Activated effector memory CD4-positive, alpha-beta T cell treated with anti-CD3 and anti-CD28 coated beads, Interleukin-2, amount 50 U/mL, for 16 hours (primary cell): ENCODE measurements at places on chromosomes 13 and 19.
A peak's percentile ranks its signal among the peaks of the same experiment; 100 is the strongest.

- DNase-seq: no peak
Observed at GRCh38 chr19:3357992-3358688, 8.2 kb upstream of the NFIC start.

DNA sequence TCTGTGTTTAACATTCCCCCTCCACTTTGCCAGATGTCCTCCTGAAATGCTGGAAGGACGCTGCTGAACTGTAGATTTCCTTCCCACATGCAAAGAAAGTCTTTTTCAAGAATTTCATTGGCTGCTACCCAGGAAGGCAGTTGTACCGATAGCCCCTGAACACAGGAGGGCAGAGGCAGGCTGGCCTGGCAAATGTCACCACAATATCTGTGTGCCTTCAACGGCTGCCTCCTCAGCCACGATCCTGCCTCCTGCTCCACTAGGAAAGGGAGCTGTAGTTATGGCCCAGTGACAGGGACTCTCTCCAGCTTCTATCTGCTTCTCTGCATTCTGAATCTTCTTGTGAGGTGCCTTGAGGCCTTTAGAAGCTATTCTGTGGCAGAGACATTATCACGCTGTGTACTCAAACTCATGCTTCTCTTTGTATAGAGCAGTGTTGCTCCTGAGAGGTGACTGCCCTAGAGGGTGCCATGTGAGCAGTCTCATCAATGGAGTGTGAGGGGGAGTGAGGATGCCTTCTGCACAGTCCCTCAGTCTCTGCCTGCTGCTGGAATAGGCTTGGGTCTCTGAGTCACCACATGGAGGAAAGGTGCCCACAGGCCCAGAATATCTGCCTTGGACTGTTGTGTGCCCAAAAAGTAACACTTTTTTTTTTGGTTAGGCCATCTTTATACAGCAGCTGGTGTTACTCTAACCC, 279.8 kb downstream of the DNAJC15 start:
- DNase-seq: no peak

GRCh38 chr13:36753176-36753575, 65.8 kb upstream of the RFXAP start:
- no peak for DNase-seq

DNA sequence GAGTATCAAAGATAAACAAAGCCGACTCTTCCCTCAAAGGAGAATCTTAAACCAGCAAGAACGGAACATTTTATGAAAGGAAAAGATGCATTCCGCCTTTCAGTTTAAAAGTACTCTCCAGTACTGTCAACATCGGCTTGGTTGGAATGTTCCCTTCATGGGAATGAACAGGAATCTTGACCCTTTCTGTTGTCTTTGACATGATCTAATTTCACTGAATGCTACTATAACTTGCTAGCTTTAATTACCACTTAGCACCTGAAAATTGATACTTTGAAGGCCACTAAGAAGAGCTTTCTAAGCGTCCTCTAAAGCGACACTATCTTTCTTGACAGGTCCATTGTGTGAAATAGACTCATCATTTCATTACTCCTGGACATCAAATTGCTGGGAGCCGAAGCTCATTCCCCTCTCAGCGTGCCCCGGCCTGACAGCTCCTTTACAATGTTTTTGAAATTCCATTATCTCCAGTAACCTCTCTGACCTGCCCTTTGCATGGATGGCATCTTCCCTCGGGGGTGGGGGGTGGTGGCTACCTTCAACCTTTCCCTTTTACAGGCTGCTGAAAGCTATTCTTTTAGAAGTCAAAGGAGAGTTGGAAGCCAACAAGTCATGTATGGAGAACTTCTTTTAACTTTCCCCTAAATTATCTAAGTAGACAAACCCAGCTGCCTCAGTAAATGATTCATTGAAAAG, 67.9 kb downstream of the EFNB2 start:
- no peak for DNase-seq

DNA sequence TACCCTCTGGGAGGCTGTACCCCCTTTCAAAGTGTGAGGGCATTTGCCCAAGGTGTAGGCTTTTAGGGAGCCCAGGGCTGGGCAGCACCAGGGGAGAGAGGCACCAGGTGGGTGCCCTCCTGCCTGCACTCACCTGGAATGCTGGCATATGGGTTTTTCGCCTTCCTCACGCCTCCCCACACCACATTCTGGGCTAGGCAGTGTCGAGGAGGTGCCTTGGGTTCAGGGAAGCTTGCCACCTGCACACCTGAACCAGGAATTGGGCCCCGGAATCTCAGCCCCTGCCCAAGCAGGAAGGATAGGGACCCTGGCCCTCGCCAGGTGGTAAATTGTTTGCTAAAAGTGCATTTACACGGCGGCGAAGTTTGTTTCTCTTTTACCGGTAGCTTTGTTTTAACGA, 5.1 kb upstream of the TSHZ3 start:
- no peak for DNase-seq

- DNase-seq: no peak
Observed at GRCh38 chr19:34722353-34722752, 11.7 kb upstream of the ZNF181 start.

DNA sequence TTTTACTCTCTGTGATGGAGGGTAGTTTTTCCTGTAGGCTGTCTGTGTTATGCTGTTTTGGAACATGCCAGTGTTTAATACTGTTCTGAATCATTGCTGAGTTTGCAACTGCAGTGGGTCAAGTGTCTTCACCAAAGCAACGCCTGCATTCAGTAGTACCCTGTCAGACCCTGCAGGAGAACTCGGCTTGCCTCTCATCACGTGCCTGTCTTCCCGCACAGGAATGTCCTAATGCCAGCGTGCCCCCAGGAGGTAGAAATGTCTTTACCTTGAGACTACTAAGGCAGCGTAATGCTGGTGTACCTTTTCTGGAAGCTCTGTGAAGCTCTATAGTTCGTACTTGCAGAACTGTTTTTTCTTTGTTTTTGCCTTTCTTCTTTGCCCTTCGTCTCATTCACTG, 42.3 kb downstream of the POLR1D start:
- no peak for DNase-seq

DNA sequence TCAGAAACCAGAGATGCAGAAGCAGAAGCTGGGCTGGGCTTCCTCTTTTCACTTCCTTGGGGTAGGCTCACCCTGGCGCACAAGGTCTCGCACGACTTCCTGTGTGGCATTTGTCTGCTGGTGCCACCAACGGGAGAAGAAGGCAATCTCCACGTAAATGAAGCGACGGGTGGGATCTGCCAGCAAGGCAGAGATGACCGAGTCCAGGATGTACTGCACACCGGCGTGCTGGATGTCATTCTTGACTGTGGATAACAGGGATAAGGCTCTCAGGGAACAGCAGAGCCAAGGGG, 1.3 kb downstream of the MAN2B1 start:
- DNase-seq: peak; percentile 81

DNA sequence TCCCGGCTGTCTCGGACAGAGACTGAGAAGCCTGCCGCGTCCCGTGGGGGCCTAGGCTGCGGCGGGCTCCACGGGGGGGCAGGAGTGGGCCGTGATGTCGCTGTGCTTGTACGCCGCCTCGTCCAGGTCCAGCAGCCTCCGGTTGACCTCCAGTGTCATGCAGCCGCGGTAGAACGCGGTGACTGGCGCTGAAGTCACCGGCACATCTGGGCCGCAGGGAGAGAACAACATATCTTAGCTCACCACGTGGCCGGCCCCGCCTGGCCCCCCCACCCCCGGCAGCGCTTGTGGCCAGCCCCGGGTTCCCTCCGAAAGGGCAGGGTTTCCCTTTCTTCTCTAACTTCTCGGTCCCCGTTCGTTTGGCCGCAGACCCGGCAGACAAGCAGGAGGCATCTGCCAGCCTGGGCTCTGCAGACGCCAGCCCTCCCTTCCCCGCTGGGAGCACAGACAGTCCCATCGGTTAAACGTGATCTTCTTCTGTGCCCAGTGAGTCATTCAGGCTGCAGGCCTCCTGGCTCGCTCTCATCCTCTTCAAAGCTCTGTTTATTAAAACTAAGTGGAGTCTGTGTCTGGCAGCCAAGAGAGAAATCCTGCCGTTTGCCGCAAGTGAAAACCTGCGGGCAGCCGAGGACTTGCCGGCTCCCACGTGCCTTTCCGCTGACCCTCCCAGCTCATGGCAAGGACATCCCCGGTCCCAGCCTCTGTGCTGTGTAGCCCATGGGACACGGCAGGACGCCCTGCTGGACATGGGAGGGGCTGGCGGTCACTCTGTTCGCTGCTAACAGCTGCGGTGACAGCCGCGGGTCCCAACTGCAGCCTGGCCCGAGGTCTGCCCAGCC, 42.8 kb downstream of the GAS6 start:
- DNase-seq: no peak

- DNase-seq: peak; percentile 83
Observed at GRCh38 chr19:3142292-3142670, 6.4 kb downstream of the GNA15 start.

GRCh38 chr13:76833441-76833954, 52.7 kb downstream of the KCTD12 start:
- no peak for DNase-seq

DNA sequence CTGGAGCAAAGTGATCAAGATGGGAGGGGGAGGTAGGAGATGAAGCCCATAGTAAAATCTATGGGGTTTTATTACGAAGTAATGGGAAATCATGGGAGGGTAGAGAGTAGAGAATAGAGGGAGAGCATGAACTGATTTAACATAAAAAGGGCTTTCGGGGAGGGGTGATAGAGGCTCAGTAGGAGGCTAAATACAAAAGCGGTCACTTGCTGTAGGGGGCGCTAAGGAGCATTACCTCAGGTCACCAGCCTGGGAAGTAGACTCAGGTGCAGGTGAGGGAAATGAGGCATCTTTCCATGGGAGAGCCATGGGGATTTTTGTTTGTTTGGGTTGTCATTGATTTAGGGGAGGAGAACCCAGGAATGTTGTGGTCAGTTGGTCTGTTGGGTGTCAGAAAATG, 14.1 kb downstream of the KRTDAP start:
- no peak for DNase-seq

DNA sequence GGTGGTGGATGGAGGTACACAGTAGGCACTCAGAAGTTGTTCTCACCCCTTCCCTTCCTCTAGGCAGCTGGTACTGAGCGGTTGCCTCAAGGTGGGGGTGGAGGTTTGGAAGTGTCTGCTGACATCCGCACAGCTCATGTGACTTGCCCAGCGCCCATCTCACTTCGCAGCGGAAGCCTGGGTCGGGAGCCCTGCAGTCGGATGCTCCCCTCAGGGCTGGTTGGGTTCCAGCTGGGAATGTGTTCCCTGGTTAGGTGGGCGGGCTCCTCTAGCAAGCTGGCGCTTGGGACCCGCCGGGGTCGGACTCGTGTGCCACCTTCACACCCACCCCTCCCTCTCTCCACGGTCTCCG, 10.2 kb downstream of the PPP1R37 start:
- peak; percentile 69 for DNase-seq

DNA sequence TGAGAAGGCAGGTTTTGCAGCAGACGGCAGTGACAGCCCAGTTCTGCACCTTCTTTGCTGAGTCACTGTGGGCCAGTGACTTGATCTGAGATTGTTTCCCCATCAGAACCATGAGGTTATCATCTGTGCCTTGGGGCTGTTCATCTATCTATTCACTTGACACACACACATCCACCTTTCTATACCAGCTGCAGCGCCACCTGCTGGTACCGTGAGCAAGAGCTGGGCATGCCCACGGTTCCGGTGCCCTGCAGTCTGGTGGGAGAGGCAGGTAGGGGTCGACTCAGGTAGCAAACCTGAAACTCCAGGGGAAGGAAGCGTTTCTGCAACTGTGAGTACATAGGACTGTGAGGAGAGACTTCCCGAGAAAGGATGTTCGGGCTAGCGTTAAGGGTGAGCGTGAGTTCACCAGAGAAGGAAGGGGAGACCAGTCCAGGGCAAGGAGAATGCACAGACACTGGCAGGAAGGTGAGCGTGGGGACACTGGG, 7.5 kb upstream of the LIN7B start:
- DNase-seq: peak; percentile 89

DNA sequence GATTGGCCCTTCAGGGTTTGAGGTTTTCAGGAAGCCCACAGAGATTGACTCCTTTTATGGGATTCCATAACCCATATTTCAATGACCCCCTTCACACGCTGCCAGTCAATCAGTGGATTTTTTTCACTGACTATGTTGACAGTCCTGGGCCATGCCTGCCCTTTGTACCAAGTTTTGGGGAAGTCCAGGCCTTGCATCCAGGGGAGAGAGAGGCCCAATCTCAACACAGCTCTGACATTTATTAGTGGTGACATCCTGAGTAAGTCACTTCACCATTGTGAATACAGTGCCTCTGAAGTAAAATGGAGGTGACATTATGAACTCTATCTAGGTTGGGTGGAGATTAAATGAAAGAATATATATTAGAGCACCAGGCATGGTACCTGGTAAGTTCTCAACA, 181.1 kb downstream of the NUFIP1 start:
- no peak for DNase-seq

GRCh38 chr19:47609906-47610894, 1.3 kb downstream of the BICRA start:
- peak; percentile 83 for DNase-seq

DNA sequence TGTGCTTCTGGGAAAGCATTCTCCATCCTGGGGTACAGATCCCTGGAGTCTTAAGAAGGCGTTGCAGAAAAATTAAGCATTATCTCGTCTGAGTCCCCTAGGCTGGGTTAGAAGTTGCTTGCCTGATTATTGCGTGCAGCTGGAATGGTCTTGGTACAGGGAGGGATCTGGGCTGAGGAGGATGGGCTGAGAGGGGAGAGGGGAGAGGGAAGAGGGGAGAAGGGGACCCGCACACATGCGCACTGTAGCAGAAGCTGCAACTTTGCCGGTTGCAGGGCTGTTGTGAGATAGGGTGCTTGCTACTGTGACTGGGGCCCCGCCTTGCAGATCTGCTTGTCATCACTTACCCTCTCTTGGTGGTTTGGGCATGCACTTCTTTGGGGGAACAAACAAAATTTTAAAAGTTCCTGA, 316.8 kb downstream of the DLEU7 start:
- DNase-seq: no peak

DNA sequence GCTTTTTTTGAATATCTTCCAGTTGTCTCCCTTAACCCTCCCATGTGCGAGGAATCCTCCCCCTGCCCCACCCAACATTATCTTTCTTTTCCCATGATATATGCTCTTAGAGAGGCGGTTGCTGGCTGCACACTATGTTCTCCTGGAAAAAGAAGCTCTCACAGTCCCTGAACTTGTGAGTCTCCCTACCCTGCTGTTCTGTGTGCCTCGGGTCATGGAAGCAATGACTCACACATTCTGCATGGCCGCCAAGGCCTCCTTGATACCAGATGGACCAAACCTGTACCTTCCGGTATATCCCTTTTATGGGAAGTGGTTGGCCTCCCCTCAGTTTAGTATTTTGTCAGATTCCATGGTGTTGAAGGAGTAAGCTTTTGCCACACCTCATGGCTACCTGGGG, 705.4 kb downstream of the SLITRK6 start:
- no peak for DNase-seq

GRCh38 chr13:38803531-38803930, 116.7 kb downstream of the FREM2 start:
- DNase-seq: no peak

DNA sequence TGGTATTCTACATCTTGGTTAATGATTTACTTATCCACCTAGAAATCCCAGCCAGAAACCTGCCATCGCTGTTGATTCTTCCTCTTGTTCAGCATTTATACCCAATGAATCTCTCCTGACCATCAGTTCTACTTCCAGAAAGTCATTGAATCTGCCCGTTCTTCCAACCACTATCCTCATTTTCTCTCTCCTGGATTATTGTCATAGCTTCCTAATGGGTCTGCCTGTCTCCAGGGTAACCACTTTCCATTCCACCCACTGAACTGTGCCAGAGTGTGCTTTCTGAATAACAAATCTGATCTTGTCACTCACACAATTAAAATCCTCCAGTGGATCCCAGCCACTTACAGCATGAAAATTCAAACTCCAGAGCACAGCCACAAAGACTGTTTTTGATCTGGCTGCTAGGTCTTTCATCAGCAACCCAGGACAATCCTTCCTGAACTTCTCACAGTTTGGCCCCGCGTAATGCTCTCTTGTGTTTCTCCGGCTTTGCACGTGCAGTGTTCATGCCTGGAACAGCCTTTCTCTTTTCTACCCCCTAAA, 330.6 kb downstream of the SPRY2 start:
- DNase-seq: no peak
